ENCODE measurements at places on chromosomes 1 and 21.

DNA sequence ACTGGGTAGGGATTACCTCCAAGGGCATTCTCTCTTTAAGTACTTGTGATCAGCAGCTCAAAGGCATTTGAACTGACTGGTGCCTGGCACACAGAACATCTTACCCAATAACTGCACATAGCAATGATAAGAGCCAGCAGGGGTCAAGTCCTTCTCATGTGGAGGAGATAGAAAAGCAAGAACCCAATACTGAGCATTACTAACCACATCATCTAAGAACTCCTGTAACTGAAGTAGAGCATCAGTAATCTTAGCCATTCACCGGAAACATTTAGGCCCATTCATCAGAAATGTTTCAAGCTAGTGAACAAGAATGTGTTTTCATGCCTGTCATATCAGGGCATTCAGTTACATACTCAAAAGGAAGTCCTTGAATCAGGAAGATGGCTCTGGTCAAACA lies 33.6 kb upstream of the THEM4 start:
- peak; percentile 13 for DNase-seq

DNA sequence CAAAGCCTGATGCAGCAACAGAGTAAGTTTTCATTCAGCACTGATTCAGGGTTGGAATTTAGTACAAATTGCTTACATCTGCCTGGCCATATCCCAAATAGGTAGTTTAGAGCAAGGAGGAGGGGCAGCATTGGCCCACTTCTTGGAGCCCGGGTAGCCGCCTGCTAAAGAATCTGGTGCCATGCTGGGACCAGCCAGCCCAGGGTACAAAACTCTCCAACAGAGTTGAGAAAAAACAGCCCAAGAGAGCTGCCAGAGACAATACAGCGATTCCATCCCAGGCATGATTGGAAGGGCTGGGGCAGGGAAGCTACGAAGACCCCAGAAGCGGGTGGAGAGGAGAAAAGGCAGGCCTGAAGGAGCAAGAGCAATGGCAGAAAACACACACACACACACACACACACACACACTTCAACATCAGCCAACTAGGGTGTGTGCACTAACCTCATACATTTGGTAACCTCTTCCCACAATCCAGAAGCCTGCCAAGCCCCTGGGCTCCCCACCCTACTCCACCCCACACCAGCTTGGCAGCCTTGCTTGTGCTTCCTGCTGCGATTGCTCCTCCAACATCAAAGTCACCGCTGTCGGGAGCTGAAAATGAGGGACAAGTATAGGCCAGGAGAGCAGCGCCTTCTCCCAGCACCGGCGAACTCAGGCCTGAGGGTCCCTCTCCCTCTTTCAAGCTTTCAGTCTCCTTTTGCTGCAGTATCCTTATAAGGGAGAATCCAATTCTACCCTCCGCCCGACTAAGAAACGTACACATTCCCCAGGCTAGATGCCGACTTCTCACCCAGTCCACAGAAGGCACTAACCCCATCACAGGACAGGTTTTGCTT lies 1.2 kb downstream of the PIK3C2B start:
- DNase-seq: peak; percentile 82

GRCh38 chr1:184959626-184960025 lies 14.7 kb downstream of the NIBAN1 start:
- no peak for DNase-seq

DNA sequence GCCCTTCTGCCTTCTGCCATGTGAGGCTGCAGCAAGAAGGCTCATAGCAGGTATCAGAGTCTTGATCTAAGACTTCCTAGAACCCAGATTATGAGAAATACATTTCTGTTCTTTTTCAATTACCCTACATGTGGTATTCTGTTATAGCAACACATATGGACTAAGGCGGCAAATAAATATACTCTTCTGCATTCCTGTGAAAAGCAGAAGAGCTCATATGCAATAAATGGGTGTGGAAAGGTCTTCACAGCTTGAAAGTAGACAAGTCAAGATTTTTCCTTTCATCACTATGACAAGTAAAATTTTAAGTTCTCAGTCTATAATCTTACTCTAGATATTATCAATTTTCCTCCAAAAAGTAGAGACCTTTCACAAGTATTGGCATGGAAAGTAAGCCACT lies 36.6 kb downstream of the TNFSF18 start:
- DNase-seq: no peak

DNA sequence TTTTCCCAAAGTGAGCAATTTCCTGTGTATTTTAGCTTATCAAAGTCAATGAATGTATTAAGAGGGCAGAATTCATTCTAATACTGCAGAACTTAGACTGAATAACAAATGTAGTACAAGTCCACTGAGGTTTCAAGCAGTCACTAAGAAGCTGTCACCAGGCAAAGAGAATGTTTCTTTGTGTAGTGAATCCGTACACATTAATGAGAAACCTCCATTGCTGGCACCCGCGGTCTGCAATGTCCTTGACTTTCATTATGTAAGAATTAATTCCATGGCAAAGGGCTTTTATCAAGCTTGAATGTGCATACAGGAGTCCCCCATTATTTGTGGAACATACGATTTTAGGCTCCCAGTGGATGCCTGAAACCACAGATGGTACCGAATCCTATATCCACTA lies 719.5 kb upstream of the TMPRSS15 start:
- DNase-seq: no peak

DNA sequence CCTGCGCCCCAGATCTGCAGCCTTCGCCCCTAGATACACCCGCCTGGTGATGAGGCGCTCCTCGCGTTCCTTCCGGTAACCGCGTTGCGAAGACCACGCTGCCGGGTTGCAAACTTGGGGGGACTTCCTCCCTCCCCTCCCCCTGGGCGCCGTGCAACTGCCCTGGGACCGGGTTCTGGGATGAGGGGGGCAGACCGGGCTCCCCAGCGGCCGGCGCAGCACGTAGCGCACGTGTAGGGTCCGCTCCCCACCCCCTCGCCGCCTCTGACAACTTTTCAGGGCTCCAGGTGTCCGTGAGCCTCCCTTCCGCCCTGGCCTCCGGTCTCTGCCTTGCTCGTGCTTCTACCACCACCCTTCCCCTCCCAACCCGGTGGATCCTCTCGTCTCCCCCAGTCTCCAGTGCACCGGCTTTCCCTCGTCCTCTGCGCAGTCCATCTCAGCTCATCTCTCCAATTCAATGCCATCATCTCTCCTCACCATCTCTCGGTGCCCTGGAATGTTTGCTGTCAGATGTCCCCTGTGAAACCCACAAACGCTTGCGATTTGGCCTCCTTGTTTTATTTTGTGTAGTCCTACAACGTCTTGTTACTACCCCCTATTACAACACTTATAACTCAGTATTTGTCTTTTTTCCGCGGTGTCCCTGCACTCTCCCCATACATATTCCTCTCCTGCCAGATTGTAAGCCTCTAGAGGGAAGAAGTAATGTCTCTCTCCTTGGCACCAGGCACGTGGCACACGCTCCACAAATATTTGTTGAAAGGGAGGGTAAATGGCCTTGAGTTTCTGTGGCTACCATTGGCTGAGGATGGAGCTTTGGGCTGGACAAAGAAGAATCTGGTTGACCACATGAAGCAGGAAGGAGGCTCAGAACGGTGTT lies 782 bp downstream of the PCAT6 start:
- DNase-seq: no peak

DNA sequence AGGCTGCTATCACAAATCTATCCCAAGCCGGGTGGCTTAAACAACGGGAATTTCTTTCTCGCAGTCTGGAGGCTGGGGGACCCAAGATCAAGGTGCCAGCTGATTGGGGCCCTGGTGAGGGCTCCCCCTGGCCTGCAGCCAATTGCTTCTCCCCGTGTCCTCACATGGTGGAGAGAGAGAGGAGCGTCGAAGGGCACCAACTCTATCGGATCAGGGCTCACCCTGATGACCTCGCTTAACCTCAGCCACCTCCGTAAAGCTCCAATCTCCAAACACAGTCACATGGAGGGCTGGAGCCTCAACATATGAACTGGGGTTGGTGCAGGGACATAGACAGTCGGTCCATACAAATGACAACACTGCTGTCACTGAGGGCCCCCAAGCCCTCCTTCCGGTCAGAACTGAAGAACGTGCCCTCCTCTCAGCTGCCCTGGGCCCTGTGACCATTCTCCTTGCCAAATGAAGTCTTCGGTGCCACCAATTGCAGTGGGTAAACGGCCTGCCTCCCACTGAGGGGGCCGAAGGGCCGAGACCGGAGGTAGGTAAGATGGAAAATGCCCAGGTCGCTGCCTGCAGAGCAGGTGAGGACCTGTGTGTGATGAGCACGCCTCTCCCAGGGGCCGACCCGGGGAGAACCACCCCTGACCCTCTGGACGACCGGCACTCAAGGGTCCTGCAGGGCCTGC lies 211.0 kb downstream of the TOMM20 start:
- no peak for DNase-seq

DNA sequence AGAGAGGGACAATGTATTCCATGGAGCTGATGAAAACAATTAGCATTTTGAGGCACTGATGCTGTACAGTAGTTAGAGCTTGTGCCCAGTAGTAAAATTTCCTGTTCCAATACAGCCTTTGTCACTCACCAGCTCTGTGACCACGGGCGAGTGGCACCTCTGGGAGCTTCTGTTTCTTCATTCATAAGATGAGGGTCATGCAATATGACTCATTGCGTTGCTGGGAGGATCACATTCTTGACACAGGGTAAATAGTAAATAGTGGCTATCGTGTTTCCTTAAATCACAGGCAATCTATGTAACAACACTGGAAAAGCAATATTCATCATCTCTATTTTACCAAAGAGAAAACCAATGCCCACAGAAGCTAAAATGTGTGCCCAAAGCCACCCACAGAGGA lies 4.5 kb upstream of the LRRC52 start:
- peak; percentile 8 for DNase-seq

- DNase-seq: no peak
Observed at GRCh38 chr1:100626397-100626796, 88.5 kb downstream of the GPR88 start.

GRCh38 chr1:160718210-160718609 lies 6.6 kb upstream of the CD48 start:
- DNase-seq: no peak

DNA sequence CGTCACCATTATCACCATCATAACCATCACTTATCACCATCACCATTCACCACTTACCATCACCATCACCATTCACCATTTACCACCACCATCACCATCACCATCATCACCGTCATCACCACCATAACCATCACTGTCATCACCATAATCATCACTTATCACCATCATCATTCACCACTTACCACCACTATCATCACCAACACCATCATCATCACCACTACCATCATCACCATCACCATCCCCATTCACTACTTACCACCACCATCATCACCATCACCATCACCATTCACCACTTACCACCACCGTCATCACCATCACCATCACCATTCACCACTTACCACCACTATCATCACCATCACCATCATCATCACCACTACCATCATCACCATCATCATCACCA lies 151.8 kb downstream of the CAMTA1 start:
- DNase-seq: no peak

DNA sequence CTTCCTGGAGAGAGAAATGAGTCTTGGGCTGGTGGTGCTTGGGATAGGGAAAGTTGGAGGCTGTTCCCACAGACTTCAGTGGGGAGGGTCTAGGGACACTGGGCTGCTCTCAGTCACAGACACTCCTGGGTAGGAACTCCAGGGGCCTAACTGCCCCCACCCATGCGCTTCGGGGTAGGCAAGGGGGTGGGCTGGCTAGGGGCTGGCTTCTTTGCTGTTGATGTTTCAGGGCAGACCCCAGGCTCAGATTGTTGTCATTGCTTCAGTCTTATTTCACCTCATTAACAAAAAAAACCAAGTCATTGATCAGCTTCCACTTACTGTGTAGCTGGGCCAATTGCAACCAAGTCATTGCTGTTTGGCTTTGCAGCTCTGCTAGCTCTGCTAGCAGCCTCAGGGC lies 160.1 kb upstream of the CSF3R start:
- DNase-seq: no peak

GRCh38 chr1:97050506-97050905 lies 328.9 kb downstream of the PTBP2 start:
- DNase-seq: peak; percentile 37

DNA sequence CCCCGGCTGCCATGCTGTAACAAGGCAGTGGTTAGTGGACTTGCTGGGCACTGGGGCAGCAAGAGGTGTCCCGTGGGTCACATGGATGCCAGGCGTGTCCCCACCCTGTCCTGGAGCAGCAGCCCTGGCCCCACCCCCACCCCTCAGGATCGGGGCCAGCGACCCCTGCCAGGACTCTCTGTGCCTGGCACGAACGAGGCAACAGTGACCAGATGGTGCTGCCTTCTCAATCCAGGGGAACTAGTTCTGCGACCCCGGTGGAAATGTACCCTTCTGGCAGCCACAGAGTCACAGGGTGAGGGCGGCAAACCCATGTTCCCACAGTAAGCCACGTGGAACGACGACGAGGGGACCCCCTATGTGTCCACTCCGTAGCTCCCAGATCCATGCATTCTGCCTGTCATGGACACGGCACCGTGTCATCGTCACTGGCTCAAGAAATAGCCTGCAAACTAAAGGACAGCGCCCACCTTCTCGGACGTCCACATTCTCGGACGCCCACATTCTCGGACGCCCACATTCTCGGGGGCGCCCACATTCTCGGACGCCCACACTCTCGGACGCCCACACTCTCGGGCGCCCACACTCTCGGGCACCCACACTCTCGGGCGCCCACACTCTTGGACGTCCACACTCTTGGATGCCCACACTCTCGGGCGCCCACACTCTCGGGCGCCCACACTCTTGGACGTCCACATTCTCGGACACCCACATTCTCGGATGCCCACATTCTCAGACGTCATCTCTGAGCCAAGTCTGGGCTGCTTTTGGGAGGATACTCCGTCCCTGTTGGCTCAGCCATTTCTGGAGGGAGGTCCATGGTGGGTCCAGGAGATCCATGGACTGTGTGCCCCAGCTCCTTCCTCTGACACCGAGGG lies 19.6 kb upstream of the ACTRT2 start:
- no peak for DNase-seq

GRCh38 chr1:213820362-213821149 lies 167.2 kb upstream of the PROX1 start:
- no peak for DNase-seq

DNA sequence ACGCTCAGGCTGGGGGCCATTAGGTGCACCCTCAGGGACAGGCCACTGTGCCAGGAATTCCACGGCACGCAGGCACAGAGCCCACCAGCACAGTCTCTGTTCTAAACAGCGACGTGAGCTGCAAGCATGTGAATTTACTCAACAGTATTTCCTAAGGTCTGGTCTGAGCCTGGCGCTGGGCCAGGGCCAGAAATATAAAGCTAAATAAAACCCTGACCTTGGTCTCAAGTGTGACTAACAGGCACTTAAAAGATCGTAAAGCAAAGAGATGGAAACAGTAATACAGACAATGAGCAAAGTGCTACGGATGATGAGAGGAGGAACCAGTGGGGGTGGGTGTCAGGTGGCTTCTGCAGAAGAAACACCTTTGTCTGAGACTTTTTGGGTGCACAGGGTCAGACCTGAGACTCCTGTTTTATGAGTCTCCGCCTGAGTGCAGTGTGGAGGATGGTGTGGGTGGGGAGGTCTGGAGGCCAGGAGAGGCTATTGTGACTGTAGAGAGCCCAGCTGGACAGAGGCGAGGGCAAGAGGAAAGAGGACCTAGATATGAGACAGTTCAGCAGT lies 53.4 kb upstream of the EDN2 start:
- DNase-seq: peak; percentile 61
